ENCODE measurements at places on chromosomes 2 and 18.
A peak's percentile ranks its signal among the peaks of the same experiment; 100 is the strongest.

- no peak for DNase-seq
Measured at GRCh38 chr18:598124-598589, 1.4 kb downstream of the CLUL1 start.

- no peak for DNase-seq
Measured at GRCh38 chr2:23231865-23232264, 153.1 kb upstream of the KLHL29 start.

GRCh38 chr2:64474121-64474571, 20.2 kb downstream of the LGALSL start:
- DNase-seq, result no peak

DNA sequence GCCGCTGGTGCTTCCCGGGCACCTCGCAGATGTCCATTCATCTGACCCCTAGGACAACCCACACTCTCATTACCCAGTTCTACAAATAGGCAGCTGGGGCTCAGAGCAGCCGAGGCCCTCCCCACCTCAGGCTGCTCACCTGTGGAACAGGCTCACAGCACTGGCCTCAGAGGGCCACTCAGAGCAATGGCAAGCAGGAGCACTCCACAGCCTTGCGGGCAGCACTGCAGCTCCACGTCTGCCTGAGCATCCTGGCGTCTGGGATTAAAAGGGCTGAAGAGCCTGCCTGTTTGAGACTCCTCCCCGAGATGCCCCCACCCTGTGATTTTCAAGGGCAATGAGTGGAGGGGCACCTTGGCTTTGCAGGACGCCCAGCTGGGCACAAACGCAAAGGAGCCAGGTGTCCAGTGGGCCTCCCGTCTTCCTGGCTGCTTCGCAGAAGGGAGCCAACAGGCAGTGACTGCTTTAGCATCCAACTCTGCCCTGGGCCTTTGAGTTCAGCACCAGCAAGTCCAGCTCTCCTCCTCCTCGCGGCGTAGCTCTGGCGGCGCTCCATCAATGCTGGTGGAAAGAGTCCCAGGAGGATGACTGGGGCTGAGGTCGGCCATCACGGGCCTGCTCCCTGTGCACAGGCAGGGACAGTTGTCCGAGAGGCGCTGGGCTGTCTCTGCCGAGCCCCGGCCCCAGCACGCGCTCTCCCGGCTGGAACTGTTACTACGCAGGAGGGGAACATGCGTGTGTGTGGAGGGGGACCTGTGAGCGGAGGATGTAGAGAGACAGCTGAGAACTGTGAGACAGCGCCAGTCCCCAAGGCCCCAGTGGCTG, 297.2 kb downstream of the NDUFA10 start:
- no peak for DNase-seq

DNA sequence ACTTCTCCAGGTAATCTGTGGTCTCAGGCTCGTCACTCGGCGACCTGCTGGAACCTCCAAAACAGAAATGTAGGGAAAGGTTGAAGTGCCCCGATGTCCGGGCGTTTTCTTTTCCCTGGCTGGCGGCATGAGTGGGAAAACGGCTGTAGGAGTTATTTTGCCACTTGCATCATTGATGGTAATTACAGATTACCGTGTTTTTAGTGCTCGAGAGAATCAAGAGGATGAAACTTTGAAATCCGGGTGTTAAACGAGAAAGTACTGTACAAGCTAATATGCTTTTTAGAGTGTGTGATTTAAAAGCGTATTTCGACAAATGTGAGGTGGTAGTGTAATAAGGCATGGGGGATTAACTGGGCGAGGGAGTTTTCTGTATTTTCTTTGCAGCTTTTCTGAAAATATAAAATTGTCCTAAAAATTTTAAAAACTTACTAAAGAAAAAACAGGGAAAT, 819 bp downstream of the GRHL1 start:
- no peak for DNase-seq

DNA sequence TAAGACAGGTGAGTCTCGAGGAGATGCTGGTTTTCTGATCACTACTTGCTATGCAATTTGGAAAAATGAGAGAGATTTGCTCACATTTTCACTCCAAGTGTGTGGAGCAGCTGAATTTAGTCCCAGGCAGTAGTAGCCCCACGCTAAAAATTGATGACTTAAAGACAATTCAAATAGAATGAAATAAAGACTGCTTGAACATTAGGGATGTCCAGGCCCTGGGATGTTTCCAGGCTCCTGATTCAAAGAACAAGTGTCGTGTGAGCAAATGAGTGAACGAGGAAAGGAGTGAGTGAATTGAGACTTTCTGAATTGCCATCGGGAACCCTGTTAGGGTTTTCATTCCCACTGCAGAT, 37.3 kb upstream of the MRPL19 start:
- no peak for DNase-seq

- no peak for DNase-seq
Measured at GRCh38 chr2:181872178-181872577, 19.4 kb upstream of the ITPRID2 start.

GRCh38 chr2:21203976-21204375, 80.2 kb downstream of the TDRD15 start:
- DNase-seq, result no peak

GRCh38 chr2:17571681-17572080, 31.2 kb downstream of the VSNL1 start:
- no peak for DNase-seq

DNA sequence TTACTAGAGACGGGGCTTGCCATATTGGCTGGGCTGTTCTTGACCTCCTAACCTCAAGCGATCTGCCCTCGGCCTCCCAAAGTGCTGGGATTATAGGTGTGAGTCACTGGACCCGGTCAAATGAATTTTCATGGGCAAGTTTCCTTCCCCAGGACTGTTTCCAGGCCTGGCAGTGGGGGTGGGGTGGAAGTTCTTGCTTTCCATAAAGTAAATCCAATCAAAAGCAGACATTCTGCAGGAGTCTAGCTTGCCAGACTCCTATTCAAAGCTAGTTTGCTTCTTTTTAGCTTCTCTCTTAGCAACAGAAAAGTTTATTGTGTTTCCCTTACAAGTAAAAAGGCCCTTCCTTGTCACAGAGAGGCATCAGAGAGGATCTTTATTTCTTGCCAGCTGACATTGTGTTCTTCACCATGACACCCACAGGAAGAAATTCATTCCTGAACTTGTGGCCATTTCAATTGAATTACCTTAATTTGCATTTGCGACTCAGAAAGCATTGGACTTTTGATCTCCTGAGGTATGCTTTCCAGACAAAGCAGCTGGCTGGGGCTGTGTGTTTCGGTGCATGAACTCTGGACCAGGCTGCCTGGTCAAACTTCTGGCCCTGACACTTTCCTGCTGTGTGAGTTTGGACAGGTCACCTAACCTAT, 37.9 kb downstream of the LYPD1 start:
- no peak for DNase-seq

DNA sequence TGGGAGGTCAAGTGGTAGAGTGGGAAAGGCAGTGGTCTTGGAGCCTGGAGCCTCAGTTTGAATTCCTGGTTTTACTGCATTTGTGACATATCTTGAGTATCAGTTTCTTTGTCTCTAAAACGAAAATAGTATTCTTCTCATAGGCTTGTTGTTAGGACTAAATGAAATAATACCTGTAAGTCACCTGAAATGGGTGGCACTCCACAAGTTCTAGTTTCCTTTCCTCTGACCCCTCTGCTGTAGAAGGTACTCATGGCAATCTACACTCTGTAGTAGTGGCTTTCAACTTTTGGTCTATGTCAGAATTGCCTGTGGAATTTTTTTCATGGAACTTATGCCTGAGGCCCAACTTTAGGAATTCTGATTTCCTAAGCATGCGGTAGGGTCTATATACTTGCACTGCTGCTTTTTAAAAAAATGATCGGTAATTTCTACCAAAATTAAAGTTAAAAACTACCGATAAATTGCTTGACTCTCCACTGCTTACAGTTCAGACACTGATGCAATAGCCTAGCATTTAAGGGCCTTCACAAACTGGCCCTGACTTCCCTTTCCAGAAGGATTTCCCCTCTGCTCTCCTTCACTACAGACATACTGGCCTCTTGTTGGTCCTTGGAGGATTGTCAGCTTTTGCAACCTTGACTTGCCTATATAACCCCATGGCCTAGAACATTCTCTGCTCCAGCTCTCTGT, 47.2 kb downstream of the PLEK start:
- no peak for DNase-seq

GRCh38 chr18:34772887-34773286, 62.8 kb downstream of the DTNA start:
- no peak for DNase-seq

DNA sequence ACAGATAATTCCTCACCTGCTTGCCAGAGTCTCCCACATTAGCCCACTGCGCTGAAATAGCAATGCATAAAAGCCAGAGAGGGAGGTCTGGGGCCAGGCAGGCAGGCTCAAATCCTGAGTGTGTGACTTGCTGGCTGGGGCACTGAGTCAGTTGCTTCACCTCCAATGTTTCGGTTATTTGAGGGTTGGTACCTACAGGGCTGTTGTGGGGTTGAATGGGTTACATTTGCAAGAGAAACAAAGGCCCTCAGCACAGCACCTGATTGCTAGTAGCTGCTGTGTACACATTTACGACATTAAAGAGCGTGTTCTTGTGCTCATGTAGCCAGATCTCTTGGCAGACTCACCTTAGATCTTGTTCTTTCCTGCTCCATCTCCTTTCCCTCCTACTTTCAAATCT, 34.1 kb upstream of the FAM110C start:
- DNase-seq, result no peak

- no peak for DNase-seq
Measured at GRCh38 chr2:19643117-19643518, 258.7 kb downstream of the TTC32 start.

GRCh38 chr2:161283926-161284325, 24.3 kb upstream of the PSMD14 start:
- DNase-seq, result no peak

DNA sequence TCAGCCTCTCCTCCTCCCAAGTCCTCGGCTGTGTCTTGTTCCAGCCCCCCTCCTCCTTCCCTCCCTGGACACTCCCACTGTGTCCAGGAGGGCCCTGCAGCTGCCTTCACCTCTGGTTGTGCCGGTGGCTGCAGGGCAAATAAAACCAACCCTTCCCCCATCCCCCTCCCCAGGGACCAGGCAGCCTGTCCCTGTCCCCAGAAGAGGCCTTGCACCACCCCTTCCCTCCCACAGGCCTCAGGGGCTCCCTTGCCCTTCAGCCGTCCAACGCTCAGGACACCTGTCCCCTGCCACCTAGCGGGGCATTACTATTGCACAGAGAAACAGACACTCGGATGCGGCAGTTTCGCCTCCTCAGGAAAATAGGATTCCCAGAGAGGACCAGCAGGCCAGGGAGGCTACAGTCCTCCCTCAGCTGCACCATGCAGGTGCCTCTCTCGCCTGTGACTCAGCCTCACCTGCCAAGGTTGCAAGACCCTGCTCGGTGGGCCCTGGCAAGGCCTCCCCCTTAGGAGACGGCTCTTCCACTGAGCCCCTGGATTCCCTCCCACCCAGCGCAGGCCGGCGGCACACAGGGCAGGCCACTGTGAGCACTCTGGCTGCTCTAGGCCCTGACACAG, 5.5 kb upstream of the GPC1 start:
- peak; percentile 0 for DNase-seq

- no peak for DNase-seq
Measured at GRCh38 chr2:45612731-45613130, 1.7 kb upstream of the SRBD1 start.

DNA sequence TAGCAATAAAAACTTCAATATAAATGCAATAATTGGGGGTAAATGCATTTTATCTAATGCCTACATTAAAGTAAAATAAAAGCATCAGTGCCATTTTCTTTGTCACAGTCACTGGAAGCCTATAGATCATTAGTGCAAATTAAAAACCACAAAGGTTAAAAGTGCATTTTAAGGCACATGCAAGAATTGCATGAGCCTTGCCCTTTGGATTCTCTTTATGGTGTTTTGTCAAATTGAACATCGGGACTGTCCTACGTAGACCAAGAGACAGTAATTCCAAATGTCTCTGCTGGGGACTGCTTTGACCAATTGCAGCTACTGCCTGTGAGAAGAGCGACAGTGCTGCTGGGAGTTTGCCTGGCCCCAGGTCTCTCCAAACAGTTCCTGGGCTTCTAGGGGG, 130.3 kb upstream of the SATB2 start:
- no peak for DNase-seq

GRCh38 chr18:22432657-22433137, 15.0 kb upstream of the CTAGE1 start:
- no peak for DNase-seq

Data from effector CD4-positive, alpha-beta T cell (primary cell).